GM12892 (cell line): ENCODE measurements at places on chromosomes 2 and 18.

DNA sequence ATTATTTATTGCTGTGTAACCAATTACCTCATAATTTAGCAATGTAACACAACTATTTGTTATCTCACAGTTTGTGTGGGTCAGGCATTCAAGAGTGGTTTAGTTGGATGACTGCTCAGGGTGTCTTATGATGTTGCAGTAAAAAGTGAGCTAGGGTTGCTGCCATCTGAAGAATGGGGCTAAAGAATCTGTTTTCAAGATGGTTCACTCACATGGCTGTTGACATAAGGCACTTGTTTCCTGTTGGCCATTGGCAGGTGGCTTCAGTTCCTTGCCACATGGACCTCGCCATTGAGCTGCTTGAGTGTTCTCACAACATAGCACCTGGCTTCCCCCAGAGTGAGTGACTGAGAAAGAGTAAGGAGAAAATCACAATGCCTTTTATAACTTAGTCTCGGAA is 123.2 kb downstream of the TMEM17 start:
- no peak for DNase-seq

DNA sequence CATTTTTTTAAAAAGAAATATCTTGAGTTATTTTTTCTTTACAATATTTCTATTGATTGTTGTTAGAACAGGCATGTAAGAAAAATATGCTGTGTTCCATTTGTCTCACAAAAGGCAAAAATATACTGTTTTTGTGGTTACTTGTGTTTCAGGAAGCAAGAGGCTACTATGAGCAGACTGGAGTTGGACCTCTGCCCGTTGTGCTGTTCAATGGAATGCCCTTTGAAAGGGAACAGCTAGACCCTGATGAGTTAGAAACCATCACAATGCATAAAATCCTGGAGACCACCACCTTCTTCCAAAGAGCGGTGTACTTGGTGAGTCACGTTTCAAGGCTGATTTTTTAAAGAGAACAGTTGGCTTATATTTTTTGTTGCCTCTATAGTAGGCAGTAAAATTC is 54.7 kb downstream of the UGGT1 start:
- DNase-seq, result no peak

GRCh38 chr2:29517413-29517812 is 402.2 kb downstream of the CLIP4 start:
- DNase-seq, result no peak

- no peak for DNase-seq
These were observed 1594.6 kb upstream of the SLC39A10 start for GRCh38 chr2:194062401-194062800.

DNA sequence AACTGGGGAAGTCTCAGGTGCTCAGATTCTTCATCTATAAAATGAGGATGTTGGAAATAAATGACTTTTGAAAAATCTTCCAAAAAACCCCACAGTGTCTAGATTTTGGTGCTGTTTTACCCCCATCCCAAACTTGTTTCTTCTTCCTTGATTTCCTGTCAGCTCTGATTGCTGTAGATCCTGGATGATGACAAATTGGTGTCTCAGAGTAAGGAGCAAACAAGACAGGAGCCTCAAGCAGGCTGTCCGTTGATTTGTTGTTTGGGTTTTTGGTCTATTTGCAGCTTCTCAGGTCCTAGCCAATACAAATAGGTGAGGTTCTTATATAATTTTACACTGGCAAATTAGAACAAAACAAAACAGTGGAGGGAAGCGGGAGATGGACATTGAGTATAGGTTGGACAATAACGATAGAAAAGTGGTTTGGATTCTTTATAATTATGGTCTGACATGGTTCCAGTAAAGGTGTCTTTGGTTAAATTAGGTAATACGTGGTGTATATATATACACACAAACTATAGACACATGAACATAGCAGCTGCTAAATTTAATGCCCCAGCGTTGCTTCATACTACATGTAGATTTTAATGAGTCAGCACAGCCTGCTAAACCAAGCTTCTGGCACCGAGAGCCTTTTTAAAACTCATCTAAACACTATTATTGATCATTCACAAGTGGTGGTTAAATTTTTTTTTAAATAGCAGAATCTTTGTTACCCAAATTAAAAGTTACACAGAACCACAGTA is 142.5 kb downstream of the FMNL2 start:
- DNase-seq, result no peak

DNA sequence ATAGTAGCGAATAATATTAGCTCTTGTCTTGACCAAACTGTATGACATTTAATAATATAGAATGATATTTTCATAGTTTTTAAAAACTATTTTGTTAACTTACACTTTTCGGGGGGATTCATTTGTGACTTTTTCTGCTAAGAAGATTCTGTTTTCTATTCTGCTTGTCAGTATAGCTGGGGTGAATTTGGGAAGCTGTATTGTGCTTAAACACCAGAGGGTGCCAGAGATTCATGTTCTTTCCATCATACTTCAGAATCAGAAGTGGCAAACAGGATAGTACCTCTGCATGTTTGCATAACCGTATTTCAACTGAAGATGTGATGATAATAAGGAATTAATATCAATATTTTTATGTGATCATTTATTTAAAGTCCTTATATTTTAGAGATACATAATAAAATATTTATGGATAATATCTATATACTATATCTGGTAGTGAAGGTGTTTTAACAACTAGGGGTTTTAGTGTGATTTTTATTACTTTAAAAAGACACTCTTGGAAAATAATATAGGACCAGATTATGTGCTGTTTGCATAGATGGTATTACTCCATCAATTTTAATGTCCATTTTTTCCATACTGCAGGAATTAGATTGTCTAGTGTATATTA is 81.0 kb downstream of the TAF4B start:
- DNase-seq, result peak; percentile 19

DNA sequence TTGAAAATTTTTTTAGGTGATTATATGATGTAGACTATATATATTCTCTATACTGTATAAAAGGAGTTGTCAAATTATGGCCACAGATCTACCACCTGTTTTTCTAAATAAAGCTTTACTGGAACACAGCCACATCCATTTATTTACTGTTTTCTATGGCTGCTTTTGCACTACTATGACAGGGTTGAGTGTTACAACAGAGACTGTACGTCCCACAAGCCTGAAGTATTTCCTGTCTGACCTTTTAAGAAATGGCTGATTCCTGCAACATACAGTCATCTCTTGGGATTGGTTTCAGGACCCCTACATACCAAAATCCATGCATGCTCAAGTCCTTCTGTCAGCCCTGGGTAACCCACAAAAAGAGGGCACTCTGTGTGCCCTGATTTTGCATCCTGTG is 508.3 kb downstream of the TSN start:
- no peak for DNase-seq

GRCh38 chr2:113337809-113338208 is 59.1 kb upstream of the PAX8 start:
- DNase-seq, result no peak

GRCh38 chr2:140797718-140798117 is 1333.1 kb downstream of the LRP1B start:
- DNase-seq, result no peak

- DNase-seq, result no peak
These were observed 2.8 kb downstream of the TMEM150A start for GRCh38 chr2:85599468-85600234.

DNA sequence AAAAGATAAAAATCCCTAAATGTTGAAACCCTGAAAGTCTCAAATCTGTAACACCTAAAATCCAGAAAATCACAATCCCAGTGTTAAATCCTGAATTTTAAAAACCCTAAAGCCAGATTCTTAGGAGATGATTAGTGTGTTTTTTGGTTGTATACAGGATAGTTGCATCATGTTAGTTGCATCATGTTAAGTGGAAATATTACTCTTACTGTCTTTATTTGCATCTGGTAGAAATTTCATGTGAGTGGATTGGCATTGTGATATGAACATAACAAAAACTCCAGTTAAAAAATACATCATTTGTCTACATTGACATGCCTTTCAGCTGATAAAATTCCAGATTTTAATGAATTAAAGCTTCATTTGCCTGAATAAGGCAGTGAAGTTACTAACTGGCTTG is 683.1 kb upstream of the ACVR2A start:
- DNase-seq, result no peak

DNA sequence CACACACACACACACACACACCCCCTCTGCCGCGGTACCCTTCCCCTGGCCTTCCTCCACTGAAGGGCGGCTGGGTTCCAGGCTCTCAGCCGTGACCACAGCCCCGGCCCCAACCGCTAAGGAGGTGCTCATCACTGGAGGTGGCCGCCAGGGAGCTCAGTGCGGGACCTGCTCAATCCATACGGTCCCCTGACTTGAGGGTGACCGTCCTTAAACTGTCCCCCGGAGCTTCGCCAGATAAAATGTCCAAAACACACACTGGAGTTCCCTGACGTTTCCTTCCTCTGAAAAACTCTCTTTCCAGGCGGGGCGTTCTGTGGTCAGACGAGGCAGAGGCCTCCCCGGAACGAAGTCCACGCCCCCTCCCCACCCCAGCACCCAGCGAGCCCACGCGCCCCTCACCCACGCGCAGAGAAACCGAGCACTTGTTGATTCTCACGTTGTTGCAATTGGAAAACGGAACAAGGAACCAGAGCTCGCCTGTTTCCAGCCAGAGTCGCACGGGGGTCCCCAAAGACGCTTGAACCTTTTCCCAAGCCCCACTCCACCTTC is 1.4 kb downstream of the MBP start:
- DNase-seq, result no peak

DNA sequence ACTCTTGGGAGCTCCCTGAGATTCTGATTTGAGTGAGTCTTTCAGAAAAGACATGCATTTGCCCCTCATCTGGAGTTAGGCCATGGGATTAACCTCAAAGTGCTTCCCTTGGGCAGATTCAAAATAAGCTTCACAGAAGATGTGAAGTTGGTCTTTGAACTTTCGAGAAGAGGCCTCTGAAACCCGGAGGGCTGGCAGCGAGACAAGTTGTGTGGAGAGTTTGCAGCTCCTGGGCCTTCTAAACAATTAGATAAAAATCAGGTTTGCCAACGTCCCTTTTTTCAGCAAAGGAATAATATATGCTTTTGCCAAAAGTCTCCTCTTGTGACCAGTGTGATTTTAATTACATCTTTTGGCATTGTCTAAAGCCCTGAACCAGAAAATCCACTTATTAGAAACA is 489.7 kb downstream of the SOX11 start:
- DNase-seq, result no peak

DNA sequence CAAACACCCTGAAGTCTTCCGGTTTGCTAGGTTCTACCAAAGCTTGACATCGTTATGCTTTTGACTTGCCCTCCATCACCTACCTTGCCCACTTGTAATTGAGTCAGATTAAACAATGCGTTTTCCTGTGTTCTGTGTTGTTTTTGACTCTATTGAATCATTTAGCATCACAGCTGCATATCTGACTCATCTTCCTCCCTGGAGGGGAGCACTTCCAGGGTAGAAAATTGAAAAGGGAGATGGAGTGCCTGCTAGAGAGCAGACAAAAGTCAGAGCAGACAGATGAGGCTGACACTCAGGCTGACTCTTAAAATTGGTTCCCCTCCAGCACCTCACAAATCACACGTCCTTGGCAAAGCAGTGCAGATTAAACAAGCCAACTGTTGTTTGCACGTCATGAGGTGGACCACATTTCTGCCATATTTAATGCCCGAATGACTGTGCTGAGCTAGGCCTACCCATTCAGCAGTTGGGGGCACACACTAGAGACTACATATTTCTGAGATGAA is 2.2 kb downstream of the MPP4 start:
- DNase-seq, result no peak

GRCh38 chr2:218995972-218996711 is 2.9 kb upstream of the CRYBA2 start:
- DNase-seq, result peak; percentile 87

- DNase-seq, result no peak
These were observed 47.8 kb downstream of the TMEM17 start for GRCh38 chr2:62458206-62458641.

DNA sequence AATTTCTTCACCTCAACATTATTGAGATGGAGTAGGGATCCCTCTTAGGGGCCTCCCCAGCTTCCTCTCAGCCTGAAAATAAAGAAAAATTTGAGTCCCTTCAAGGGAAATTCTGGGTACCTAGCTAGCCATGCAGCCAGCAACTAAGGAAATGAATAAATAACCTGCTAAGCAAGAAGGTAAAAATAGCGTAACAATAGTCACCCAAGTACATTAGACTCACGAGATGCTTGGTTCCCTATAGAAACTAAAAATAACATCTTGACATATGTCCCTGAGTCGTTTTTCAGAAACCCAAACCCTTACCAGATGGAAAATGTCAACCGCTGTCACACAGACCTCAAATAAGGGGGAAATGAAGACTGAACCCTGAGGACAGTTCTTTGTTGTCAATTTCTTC is 51.9 kb downstream of the CACNB4 start:
- DNase-seq, result no peak

GRCh38 chr2:160411167-160411566 is 82.4 kb downstream of the RBMS1 start:
- DNase-seq, result no peak

- DNase-seq, result no peak
These were observed 112.7 kb downstream of the ANKRD44 start for GRCh38 chr2:197197895-197198311.

DNA sequence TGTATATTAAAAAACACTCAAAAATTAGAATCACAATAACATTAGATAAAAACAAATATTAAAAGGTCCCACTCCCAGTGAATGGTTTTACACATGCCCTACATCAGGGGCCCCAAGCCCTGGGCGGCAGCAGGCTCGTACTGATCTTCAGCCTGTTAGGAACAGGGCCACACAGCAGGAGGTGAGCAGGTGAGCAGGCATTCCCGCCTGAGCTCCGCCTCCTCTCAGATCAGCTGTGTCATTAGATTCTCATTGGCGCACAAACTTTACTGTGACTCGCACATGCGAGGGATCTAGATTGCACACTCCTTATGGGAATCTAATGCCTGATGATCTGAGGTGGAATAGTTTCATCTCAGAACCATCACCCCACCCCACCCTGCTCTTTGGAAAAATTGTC is 74.2 kb downstream of the MBD2 start:
- no peak for DNase-seq

- DNase-seq, result peak; percentile 31
These were observed 61.3 kb upstream of the RAPGEF4 start for GRCh38 chr2:172674034-172674967.

DNA sequence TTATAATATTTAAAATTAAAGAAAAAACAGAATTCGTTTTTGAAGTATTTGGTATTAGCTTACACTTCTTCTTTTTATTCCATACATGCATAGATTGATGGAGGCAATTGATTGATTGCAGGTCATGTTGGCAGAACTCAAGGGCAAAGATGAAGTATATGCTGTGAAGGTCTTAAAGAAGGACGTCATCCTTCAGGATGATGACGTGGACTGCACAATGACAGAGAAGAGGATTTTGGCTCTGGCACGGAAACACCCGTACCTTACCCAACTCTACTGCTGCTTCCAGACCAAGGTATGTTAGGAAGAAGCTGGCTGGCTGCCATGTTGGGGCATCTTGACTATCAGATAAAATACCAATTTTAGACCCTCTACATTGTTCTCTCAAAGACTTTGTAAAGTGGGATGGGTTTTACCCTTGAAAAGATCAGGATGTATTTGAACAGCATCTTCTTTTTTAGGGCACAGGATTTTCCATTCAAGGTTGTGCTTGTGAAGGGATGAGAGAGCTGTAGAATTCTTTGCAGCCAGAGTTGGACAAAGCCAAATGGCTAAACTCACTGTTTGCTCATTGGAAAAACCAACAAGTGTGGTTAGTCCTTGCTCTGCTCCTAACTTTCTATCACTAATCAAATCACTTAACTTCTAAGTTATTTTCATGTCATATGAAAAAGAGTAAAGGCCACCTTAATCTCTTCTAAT is 286.8 kb upstream of the EPAS1 start:
- no peak for DNase-seq

GRCh38 chr2:219368690-219369191 is 19.0 kb downstream of the DNPEP start:
- no peak for DNase-seq
